ENCODE measurements at places on chromosomes 5 and 9.

GRCh38 chr5:55966284-55966683 lies 28.5 kb downstream of the IL6ST start:
- no peak for DNase-seq

GRCh38 chr5:74394916-74395880 lies 245.3 kb downstream of the ENC1 start:
- no peak for DNase-seq

DNA sequence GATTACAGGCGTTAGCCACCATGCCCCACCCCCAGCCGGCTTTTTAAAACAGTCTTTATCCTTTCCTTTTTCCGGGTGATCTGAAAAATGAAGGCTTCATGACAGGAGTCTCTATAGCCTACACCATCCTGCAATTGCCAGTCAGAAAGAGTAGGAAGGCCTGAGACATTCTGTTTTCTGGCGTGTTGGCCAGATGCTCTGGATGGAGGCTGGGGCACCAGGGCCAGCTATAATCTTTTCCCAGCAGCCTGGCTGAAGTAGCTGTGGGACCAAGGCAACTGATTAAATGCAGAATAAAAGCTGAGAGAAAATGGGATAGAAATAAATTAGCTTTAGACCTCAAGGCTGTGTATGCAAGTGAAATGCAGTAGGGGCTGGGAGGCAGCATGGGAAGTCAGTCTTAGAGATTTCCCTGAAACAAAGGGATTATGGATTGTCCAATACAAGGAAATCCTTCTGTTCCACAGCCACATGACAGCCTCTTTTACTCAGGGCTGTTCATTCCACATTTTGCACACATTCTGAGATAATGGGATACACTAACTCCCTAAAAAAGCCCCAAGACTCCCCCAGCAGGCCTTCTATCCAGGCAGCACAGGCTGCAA lies 116.0 kb upstream of the LRRTM2 start:
- DNase-seq = no peak

DNA sequence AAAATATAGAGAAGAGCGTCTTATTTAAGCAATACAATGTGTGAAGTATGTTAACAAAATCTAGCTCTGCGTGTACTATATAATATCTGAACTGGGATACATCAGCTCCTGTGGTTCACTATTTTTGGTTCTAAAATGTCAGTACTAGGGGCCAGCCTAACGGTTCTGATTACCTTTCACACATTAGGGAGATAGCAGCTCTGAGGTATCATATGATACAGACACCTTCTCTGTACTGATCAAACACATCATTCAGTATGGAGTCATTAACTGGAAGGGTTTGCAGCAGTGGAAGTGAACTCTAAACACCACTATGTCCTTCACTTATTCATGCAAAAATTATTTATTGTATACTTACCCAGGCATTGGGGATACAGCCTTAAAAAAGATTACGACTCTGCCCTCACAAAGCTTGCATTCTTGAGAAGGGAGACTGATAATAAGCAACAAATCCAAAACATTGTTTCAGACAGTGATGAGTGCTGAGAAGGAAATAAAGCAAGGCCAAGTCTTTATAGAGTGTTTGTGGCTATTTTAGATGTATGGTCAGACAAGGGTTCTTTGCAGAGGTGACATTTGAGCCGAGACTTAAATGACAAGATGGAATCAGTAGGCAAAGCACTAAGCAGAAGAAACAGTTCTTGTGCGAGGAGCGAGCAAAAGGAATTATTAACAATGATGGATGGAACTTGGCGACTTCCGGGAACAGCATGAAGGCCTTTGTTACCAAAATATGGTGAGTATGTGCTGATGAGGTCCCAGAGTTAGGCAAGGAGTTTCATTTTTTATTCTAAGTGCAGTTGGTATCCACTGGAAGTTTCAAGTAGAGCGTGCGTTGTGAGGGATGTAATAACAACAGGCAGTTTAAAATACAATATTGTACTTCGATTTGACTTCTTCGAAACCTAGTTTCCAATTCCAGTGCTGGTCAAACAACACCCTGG lies 1.8 kb upstream of the LNPEP start:
- no peak for DNase-seq

DNA sequence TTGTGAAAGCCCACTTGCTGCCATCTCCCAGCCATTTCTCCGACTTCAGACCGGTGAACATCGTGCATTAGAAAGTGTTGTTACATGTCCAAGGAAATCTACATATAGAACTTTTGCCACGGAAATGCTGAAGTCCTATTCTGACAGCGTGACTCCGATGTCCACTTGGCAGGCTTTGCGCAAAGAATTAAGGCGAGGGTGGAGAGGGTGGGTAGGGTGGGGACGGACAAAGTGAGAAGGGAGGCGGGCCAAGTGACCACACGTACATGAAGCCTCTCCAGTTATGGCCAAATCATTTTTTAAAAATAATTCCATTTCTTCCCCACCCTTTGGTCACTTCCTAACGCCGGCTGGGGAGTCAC lies 460 bp upstream of the ACO1 start:
- DNase-seq = no peak

DNA sequence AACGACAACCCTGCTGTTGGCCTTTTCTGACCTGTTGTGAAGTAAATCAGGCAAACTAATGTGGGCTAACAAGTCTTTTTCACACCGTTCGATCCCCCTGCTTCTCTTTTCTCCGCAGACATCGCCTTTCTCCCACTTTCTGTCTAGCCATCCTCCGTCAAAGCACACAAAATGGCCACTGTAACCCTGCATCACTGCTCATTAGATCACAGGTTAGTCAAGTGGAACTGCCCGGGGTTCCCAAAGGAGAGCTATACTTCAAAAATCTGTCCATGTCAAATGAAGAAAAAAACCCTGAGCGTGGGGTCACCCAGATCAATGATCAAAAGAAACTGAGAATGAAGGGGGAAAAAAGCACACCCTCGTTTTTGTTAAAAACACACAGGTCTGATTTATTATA lies 212.1 kb downstream of the ARL15 start:
- DNase-seq = no peak
